ENCODE measurements at places on chromosomes 3 and 15.
A peak's percentile ranks its signal among the peaks of the same experiment; 100 is the strongest.

- DNase-seq = peak; percentile 56
These were observed 459.4 kb upstream of the TPRG1 start for GRCh38 chr3:188712248-188712924.

GRCh38 chr3:151875759-151876158, 2.3 kb downstream of the SUCNR1 start:
- DNase-seq = no peak

GRCh38 chr3:194162070-194162678, 26.2 kb downstream of the HES1 start:
- no peak for DNase-seq

DNA sequence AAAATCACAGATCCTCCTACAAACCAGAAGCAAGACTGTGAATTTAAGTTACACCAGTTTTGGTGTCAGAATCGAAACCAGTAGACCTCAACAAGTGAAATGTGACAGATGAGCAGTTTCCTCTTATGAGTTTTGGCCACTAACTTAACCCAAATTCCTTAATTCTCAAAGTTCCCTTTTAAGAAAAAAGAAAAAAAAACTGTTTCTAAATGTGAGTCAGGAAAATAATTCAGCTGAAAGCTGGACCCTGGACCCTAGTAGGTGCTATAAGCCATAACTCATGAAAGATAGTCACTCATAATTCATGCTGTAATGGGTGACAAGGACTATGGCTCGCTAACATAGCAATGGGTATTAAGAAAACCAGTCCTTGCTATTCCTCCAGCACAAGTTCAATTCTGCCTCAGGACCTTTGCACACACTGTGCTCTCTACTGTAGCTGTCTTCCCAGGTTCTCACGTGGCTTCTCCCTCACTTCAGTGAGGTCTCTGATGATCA, 9.0 kb upstream of the THRB start:
- no peak for DNase-seq

- peak; percentile 35 for DNase-seq
These were observed 64.3 kb upstream of the LEKR1 start for GRCh38 chr3:156761713-156762451.

DNA sequence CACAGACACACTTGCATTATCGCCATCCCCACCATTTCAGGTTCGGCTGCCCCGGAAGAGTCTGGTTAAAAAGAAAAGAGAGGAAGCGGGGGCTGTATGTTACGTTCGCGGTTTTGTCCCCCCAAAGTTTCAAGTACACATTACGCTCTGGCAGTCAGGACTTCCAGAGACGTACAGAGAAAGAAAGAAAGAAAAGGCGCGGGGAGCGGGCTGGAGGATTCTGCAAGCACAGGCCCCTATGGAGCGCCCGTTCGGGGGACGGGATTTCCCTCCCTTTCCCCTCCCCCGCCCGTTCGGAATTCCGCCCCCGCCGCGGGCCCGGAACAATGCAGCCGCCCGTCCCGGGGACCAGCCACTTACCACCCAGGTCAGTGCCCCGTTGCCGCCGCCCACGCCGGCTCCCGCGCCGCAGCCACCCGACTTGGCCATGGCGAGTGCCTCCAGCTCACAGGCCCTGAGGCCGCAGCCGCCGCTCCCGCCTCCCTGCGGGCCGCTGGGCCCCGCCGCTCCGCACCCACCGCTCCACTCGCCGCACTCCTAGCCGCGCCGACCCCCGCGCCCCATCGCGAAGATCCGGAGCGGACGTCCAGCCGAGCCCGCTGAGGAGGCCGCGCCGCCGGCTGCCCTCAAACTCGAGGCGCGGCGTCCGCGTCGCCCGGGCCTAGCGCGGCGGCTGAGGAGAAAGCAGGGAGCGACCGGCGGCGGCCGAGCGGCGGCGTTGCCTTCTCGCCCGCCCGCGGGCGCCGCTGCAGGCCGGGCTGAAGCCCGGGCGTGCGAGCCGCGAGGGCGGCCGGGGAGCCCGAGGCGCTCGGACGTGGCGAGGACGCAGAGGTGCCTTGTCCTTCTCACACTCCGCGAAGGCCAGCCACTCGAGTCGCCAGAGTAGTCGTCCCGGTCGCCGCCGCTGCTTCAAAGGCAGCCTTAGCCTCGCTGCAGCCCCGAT, 567 bp downstream of the TOP2B start:
- peak; percentile 76 for DNase-seq

- no peak for DNase-seq
These were observed 131.3 kb downstream of the PLD1 start for GRCh38 chr3:171678971-171679492.

DNA sequence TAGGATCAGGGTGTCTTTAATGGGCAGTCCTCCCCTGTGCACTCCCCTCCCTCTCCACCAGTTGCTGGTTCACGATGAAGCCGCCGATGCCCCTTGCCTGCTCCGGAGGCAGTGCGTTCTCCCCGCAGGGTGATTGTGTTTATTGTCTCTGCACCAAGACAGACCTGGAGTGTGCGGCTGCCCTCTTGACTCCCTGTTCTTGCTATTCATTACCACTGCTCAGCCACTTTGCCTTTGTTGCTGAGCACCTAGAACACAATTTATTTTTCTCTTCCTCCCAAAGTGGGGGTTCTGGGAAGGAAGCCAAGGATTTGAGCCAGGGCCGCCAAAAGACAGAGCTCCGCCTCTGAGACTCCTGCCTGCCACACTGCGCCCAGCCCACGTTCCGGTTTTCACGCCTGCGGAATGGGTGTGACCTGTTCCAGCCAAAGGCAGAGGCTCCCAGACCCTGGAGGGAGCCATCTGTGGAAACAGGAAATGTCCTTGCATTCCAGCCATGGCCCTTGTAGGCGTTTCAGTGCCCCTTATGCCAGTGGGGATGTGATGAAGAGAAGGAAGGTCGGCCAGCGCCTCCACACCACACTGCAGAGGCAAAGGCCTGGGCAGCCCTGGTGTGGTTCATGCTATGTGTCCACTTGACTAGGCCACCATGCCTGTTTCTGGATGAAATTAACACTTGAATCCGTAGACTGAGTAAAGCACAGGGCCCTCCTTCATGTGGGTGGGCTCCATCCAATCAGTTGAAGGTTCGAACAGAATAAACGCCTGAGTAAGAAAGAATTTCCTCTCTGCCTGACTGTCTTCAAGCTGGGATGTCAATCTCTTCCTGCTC, 85.8 kb downstream of the HMG20A start:
- DNase-seq = peak; percentile 89

DNA sequence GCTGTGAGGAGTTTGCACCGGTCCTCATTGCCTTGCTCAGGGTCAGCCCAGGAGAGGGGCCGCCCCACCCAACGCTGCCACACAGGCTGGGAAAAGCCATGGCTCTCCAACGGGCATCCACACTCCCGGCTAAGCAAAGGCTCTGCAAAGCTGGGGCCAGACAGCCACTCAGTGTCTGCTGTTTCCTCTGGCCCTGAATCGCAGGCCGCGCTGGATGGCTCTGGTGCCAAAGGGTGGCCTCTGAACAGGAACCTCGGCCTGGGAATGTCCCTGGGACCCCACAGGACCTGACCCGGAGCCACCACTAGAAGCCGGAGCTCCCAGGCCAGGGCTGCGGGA, 42.9 kb downstream of the RPN1 start:
- DNase-seq = no peak

GRCh38 chr3:97043411-97043810, 229.0 kb downstream of the EPHA6 start:
- peak; percentile 96 for DNase-seq

- no peak for DNase-seq
These were observed 51.6 kb upstream of the CMTM8 start for GRCh38 chr3:32186876-32187275.

DNA sequence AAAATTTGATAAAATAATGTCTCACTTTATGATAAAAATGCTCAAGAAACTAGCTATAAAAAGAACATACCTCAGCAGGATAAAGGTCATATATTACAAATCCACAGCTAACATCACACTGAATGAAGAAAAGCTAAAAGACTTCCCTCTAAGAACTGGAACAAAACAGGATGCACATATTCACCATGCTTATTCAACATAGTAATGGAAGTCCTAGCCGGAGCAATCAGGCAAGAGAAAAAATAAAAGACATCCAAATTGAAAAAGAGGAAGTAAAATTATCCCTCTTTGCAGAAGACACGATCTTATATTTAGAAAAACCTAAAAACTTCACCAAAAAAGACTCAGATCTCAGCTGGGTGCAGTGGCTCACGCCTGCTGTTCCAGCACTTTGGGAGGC, 34.0 kb downstream of the SENP7 start:
- no peak for DNase-seq

- DNase-seq = peak; percentile 39
These were observed 364.9 kb downstream of the AGBL1 start for GRCh38 chr15:86444527-86444926.

GRCh38 chr3:31620656-31621055, 87.9 kb downstream of the STT3B start:
- no peak for DNase-seq

GRCh38 chr3:39150803-39151631, 2.4 kb downstream of the CSRNP1 start:
- peak; percentile 93 for DNase-seq

DNA sequence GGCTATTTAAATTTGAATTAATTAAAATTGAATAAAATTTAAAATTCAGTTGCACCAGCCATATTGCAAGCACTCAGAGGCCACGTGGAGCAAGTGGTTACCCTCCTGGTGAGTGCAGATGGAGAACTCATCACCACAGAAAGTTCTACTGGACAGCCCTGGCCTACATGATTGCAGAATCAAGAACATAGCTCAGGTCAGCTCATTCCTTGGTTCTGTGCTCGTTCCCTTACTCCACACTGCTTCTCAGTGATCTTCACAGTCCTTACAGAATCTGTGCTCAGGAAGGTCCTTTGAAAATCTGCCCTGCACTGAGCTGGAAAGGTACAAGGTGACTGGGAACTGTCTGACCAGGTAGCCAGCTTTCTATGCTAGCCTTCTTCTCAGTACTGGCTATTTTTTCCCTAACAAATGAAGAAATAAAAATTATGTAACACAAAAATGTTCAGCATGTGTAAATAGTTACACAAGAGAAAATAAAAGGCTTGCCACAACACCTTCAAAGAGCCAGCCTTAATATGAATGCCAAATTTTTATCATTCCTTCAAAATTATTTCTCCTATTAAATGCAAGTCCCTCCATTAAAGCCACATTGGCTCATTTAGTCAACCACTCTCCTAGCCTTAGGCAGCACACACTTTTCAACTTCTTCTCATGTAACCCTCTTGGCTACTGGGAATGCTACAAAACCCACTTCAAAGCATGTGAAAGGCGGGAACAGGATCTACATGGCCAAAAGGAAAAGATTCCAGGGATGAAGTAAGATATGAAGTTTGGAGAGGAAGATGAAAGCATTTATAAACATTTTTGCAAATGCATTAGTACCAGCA, 326.4 kb upstream of the WNT5A start:
- DNase-seq = no peak

DNA sequence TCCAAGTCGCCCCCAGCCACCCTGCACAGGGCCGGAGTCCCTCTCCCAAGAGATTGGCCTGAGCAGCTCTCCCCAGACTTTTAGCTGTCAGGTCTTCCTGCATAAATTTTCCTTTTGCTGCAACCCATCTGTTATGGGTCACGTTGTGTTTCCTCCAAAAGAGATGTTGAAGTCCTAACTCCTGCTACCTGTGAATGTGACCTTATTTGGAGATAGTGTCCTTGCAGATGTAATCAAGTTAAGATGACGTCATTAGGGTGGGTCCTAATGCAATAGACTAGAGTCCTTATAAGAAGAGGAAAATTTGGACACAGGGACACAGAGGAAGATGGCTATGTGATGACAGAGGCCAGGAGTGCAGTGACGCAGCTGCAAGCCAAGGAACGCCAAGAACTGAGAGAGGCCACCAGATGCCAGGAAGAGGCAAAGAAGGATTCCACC, 13.2 kb upstream of the SLC6A6 start:
- DNase-seq = no peak

GRCh38 chr15:61367953-61368352, 138.9 kb upstream of the RORA start:
- DNase-seq = no peak

- DNase-seq = no peak
These were observed 22.6 kb upstream of the CACNA2D2 start for GRCh38 chr3:50525987-50526386.

DNA sequence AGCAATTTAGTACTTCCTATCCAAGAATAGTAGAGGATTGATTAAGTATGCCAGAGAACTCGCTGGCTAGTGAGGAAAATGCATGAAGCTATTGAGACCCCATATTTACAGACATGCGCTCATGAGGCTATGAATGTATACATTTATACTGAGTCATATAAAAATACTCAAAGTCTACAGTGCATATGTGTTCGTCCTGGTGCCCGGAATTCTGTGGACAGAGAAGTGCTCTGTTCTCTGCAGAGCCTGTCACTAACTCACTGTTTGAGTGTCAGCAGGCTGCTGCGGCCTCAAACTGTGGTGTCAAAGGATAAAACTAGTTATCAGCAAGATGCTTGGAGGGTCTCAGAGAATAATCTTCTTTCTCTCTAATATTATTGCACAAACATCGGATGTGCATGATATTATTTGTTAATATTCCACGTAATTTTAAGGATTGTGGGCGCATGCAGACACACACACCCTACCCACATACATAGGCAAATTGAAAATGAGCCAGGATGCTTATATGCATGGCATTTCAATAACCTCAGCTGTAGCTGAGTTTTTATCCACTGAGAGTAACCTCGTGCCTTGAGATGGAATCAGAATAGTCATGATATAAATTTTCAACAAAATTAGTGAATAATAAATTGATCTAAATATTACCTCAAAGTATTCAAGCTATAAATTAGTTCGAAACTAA, 50.0 kb upstream of the TSC22D2 start:
- DNase-seq = no peak

- no peak for DNase-seq
These were observed 12.4 kb upstream of the CCDC80 start for GRCh38 chr3:112653209-112653871.

DNA sequence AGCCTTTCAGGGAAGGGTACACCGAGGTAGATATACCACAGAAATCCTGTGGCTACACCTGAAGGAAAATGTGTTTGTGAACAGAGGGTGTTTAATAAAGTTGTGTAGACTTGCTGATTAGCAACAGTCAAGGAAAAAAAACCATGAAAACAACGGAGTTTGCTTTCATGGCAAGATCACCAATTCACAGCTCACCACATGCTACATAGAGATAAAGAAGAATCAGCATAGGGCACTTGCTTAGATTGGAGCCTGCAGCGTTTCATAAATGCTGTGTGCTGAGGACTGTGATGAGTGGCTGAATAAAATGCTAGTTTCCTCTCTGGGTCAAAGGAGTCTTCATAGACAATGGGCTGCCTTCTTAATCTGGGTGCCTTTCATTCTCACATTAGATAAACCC, 257.6 kb downstream of the SLC9A9 start:
- no peak for DNase-seq

- DNase-seq = no peak
These were observed 68.9 kb upstream of the TNFSF10 start for GRCh38 chr3:172591876-172592771.

GRCh38 chr15:77081971-77082370, 11.1 kb upstream of the TSPAN3 start:
- DNase-seq = no peak

DNA sequence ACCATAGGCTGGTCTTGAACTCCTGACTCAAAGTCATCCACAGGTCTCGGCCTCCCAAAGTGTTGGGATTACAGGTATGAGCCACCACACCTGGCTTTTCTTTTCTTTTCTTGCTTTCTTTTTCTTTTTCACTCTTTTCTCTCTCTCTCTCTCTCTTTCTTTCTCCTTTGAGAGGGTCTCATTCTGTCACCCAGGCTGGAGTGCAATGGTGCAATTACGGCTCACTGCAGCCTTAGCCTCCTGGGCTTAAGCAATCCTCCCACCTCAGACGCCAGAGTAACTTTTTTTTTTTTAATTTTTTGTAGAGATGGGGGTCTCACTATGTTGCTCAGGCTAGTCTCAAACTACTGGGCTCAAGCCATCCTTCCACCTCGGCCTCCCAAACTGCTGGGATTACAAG, 133.1 kb upstream of the UBE2E1 start:
- no peak for DNase-seq

- no peak for DNase-seq
These were observed 37.2 kb upstream of the ACAD9 start for GRCh38 chr3:128841926-128842920.
